Stimulated activated CD4-positive, alpha-beta T cell treated with anti-CD3 and anti-CD28 coated beads, Interleukin-2, amount 100 ng/mL, for 4 hours (primary cell): ENCODE measurements at places on chromosomes 7 and 10.

DNA sequence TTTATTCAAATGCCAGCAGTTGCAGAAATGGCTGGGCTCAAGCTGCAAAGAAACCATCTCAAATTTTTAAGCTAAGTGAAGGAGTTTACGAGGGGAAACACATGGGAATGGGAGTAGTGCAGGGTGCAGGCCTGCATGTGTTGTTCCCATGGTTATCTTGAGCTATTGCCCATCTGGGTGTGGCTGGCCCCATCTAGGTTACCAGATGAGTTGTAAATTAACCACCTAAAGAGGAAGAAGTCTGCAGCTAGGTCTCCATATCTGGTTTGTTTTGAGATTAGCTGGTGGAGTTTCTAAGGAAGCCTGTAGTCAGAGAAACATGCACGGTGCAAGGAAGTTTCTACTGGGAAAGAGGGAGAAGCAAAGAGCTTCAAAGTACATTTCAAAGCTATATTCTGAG lies 23.3 kb upstream of the STEAP2 start:
- DNase-seq, result no peak

GRCh38 chr7:128113839-128114238 lies 82.6 kb upstream of the LRRC4 start:
- DNase-seq, result no peak

DNA sequence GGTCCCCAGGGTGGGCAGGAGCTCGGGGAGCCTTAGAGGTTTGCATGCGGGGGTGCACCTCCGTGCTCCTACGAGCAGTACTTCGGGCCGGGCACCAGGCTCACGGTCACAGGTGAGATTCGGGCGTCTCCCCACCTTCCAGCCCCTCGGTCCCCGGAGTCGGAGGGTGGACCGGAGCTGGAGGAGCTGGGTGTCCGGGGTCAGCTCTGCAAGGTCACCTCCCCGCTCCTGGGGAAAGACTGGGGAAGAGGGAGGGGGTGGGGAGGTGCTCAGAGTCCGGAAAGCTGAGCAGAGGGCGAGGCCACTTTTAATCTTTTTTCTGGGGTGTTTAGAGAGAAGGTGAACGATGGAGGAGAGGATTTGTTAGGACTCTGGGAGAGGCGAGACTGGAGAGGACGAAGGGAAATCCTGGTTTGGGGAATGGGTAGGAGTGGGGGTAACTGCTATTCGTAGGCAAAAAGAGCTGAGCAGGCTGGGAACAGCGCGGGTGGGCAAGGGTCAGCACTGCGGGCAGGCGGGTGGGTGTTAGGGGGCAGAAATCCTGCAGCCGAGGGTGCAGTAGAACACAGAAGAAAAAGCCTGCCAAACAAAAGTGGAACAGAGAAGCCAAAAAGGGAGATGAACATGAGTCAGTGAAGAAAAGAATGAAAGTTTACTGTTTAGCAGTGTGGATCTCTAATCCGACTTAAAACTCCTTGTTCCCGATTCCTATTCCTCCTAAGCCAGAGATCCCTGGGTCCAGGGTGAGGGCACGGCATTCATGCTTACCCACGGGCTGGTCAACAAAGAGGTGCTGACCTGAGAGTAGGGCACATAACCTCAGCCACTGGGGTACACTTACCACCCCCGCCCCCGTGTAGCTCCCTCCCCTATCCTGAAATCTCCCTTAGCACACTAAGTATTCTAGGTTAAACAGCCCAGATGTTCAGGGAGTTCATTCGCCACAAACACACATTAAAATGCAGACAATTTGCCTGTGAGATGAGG lies 26.9 kb downstream of the PRSS2 start:
- DNase-seq, result no peak

GRCh38 chr10:102870221-102870620 lies 951 bp downstream of the AS3MT start:
- no peak for DNase-seq

- DNase-seq, result no peak
Measured at GRCh38 chr7:149664666-149665065, 108.7 kb downstream of the ZNF467 start.

DNA sequence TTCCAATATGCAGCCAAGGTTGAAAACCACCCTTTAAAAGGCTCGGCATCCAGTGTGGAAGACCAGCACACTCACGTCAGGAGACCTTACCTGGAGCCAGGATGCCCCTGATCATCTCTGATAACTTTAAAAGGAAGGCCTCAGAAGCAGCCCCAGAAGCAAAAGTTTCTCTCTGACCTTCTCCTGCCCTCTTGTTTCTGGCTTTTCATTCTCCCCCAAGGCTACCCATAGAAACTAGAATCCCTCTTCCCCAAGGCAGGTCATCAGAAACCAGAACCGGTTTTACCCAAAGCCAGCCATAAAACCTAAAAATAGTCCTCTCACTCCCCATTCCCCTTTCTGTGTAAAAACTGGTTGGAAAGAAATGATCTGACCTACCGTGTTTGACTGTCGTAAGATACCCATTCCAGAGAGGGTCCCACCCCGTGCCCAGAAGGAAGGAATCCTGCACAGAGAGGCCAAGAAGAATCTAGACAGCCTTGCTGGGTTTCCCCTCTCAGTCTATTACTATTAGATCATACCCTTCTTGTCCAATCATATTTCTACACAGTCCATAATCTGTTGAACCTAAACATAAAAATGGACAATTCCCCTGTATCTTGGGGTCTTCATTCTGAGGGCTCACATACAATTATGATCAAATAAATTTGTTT lies 17.5 kb upstream of the TSPAN14 start:
- DNase-seq, result no peak

DNA sequence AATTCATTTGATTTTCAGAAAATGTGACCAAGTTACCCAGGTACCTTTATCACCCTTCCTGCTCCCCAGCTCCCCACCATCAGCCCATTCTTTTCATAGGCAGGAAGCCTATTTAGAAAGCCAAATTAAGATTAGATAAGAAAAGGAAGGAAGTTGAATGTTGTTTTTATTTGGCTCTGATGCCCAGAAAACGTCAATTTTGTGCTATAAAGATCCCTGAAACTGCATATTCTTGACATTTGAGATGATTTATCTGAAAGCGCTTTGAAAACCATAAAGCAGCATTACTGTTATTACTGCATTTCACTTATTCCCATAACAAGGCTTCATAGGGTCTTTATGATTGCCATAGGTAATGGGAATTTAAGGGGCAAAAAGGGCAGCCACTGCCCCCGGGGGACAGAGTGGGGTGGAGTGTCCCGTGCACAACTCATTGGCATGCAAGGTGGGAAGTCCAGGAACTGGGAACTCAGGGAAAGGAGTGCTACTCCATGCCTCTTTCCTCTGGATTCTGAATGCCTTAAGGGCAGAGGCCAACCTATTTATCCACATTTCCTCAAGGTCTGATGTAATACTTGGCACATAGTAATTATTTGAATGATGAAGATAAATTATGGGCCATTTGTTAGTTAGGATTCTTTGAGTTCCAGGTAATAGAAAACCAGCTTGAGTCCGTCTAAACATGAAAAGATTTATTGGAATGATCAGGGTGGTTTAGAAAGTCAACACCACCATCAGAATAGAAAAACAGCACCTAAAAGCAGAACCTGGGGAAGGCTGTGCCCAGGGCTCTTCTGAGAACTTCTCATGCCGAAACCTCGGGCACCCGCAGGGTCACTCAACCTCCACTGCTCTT lies 100.6 kb upstream of the ELMO1 start:
- DNase-seq, result no peak

GRCh38 chr7:99139036-99139435 lies 4.9 kb downstream of the SMURF1 start:
- DNase-seq, result no peak

- no peak for DNase-seq
Measured at GRCh38 chr10:47440207-47440606, 43.7 kb downstream of the ANXA8 start.

DNA sequence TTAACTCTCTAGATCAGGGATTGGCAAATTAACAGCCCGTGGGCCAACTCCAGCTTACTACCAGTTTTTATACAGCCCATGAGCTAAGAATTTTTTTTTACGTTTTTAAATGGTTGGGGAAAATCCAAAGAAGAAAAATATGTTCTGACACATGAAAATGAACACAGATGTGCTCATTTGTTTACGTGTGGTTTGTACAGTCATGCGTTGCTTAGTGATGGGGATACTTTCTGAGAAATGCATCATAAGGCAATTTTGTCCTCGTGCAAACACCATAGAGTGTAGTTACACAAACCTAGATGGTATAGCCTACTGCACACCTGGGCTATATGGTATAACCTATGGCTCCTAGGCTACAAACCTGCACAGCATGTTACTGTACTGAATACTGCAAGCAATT lies 8.3 kb upstream of the SMKR1 start:
- DNase-seq, result no peak

GRCh38 chr7:114843102-114843501 lies 78.8 kb upstream of the MDFIC start:
- DNase-seq, result no peak

DNA sequence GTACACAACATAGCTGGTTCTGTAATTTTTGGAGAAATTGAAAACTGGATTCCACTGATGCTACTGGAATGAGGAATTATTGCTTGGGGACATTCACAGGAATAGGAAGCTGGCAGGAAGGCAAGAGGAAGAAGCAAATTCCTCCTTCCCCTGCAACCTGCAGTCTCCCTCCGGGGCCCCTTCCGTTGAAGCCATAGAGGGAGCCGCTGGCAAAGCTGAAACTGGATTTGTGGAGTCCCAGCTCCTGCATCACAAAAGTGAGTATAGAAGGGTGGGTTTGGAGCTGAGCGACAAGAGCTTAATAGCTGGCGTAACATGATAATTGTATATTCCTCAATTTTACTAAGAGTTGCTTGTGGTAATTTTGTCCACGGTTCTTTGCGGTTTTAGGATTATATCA lies 190.8 kb downstream of the ADRA2A start:
- DNase-seq, result no peak

DNA sequence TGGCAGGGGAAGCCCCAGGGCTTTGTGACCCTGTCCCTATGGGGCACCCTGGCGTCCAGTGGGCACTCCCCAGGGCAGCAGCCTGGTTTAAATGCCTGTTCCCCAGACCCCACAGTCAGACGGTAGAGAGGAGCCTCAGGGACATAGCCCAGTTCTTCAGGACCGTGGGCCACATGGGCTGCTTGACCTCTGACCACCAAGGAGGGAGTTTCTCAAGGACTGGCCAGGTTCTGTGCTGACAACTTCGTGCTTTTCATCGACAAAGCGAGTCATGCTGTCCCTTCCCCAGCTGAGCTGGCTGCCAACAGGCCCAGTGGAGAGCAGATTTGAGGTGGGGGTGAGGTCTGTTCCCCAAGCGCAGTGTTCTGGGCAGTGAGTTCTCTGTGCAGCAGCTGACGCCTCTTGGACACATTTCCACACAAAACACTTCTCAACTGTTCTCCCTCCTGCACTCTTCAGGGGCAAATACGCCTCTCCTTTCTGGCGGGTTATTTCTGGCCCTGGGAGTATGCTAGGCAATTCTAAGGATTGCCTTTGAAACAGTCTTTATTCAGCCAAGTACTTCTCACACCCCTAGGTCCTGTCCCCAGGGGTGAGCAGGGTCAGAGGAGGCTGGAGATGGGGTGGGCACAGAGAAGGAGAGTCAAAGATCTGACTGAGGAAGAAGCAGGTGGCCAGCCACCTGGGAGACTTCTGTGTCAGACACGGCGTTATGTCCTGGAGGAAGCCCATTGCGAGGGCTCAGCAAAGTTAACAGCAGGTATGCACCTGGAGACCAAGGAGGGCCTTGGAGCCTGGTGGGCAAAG lies 57.3 kb upstream of the CAMK2B start:
- no peak for DNase-seq

GRCh38 chr10:113494761-113495160 lies 58.1 kb upstream of the HABP2 start:
- no peak for DNase-seq

GRCh38 chr7:47681249-47681810 lies 99.4 kb upstream of the TNS3 start:
- DNase-seq, result no peak

- DNase-seq, result no peak
Measured at GRCh38 chr10:120282846-120283492, 174.1 kb upstream of the PLPP4 start.

DNA sequence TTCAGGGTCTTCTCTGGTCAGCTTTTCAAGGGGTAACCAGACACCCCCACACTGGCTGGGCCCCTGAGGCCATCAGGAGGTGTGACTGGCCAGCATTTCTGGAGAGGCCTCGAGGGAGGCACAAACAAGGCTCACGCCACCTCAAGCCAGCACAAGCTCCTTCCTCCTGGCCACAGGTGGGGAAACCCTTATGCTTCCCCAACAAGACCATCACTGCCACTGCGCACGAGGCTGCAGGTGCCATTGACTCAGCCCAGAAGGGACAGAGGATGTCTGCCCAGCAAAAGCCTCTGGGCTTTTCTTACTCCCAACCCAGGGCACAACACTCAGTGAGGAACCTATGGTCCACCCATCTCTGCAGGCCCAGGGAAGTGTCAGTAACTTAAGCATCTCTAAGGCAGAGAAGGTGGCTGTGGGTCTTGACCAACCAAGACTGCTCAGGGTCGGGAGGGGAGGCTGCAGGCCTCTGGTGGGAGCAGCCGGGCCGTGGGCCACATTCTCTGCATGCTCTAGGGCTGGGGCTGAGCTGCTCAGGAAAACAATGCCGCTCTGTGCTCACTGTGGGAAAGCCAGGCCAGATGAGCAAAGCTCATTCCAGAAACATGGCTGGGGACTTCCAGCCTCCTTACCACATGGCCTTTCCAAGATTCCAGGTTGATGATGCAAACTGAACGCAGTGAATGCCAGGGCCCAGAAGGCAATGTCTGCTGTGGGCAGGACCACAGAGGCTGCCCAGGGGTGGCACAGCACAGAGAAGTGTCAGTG lies 24.2 kb upstream of the RASSF4 start:
- DNase-seq, result no peak

- no peak for DNase-seq
Measured at GRCh38 chr10:131076356-131076755, 235.2 kb downstream of the TCERG1L start.

GRCh38 chr10:75335983-75336382 lies 65.6 kb downstream of the ZNF503 start:
- no peak for DNase-seq

GRCh38 chr10:15344876-15345285 lies 26.2 kb downstream of the FAM171A1 start:
- DNase-seq, result no peak

GRCh38 chr7:6142871-6143380 lies 111.8 kb downstream of the ANKRD61 start:
- DNase-seq, result no peak

GRCh38 chr10:132308587-132309470 lies 1.1 kb upstream of the STK32C start:
- no peak for DNase-seq

DNA sequence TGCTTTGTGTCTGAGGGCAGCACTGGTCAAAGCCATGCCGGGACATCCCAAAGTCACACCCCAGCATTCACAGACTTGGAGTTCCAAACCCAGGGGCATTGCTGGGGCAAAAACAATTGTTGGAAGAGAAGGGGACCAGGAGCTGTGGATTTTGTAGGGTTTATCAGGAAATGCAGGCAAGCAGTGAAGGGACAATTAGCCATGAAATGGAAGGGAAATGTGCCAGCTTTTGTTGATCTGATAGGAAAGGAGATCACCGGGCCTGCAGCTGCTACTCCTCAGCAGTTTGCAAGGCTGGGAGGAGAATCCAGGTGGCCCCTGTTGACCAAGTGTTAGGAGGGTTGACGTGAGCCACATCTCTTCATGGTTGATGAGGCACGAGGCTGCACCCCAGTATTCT lies 2.5 kb upstream of the BRI3 start:
- DNase-seq, result no peak
